ENCODE measurements at places on chromosomes 11 and 22.

- DNase-seq, result no peak
Observed at GRCh38 chr22:19463008-19463407, 15.5 kb upstream of the C22orf39 start.

- no peak for DNase-seq
Observed at GRCh38 chr22:43880541-43880991, 11.2 kb downstream of the PNPLA5 start.

DNA sequence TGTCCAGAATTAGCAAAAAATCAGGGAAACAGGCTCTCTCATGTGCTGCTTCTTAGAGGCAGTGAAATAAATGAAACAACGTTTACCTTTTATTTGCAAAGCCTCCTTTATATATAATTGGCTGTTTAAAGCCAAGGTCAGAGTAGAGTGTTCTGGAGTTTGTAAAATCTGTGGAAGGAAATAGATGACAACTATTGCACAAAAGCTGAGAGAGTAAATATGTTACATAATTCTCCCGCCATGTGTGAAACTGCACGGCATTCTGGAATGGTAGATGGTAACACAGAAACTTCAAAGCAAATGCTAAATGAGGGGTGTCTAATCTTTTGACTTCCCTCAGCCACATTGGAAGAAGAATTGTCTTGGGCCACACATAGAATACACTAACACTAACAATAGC is 51.5 kb upstream of the FGF3 start:
- DNase-seq, result no peak

DNA sequence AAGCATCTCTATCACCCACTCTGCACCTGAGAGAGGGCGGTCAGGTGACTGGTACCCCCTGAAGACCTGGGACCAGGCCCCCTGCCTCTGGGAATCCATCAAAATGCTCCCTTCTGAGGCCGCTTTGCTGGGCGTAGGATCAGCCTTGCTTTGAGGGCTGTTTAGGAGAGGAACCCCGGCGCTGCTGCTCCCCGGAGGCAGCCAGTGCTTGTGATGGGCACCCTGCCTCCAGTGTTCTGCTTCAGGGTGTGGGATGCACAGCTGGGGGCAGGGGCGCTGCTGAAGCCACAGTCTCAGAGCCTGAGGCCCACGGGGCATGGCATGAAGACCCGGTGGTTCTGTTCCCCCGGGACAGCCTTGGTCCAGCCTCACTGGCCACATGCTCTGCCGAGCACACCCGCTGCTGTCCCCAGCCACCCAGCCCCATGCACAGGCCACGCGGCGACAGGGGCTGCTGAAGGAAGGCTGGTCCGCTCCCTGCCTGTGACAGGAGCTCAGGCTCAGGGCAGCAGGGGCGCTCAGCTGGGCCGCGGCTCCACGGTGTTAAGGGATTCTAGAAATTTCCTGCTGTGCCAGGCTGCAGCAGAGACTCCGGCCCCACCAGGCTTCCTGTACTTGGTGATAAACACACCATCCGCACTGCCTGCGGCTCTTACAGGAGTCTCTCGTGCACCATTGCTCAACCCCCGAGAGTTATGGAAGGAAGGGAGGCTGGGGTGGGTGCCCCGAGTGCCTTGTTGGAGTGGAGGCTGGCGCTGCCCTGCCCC is 91.0 kb downstream of the KCNQ1 start:
- no peak for DNase-seq

- peak; percentile 70 for DNase-seq
Observed at GRCh38 chr11:9802291-9802861, 138.5 kb downstream of the SWAP70 start.

GRCh38 chr11:71311928-71312510 is 59.6 kb upstream of the SHANK2 start:
- no peak for DNase-seq

DNA sequence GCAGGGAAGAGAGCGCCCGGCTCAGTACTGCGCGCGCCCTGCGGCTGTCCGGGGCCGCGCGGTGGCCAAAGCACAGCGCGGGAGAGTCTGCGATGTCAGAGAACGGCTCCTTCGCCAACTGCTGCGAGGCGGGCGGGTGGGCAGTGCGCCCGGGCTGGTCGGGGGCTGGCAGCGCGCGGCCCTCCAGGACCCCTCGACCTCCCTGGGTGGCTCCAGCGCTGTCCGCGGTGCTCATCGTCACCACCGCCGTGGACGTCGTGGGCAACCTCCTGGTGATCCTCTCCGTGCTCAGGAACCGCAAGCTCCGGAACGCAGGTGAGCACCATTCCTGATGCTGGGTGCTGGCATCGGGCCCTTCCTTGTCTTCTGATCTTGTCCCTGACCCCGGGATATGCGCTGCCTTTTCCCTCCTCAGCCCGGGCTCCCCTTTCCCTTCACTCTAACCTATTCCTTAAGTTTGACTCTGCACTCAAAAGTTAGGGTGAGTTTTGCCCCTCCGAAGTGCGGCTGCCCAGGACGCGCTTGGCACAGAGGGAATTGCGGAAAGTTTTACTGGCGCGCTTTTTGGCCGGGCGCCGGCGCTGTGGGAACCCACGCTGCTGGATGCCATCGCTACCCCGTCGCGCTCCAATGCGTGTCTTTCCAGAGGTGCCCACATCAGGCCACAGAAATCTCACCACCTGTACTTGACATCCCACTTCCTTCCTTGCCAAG is at the start of gene MTNR1B:
Gene MTNR1B, plus strand, starts transcription at position 18 of the 714 bp plus-strand sequence. Its CDS starts 75 bp downstream, at position 93.
- DNase-seq, result no peak

DNA sequence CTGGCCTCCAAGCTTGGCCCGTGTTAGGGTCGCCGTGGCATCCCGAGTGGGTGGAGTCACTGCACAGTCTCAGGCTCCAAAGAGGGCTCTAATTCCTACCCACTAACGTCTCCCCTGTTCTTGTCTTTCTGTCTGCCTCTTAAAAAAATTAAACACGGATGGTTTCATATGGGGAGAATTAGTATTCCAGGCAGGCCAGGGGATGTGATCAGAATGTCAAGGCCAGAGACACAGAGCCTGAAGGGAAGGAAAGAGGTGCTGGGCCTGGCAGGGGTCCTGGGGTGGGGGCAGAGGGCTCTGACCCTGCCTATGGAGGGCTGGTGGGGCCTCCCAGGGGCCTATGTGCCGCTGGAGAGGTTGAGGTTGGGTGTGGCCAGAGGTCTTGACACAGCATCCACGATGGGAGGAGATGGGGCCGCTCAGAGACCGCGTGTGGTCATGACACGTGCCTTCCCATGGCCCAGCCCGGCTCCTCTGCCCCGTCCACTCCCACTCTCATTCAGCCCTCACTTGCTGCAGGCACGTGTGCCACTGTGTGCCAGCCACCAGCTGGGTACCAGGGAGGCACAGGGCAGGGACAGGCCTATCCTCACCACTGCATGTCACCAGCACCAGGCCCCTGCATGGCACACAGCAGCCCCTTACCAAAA is 56.5 kb downstream of the FLRT1 start:
- no peak for DNase-seq

DNA sequence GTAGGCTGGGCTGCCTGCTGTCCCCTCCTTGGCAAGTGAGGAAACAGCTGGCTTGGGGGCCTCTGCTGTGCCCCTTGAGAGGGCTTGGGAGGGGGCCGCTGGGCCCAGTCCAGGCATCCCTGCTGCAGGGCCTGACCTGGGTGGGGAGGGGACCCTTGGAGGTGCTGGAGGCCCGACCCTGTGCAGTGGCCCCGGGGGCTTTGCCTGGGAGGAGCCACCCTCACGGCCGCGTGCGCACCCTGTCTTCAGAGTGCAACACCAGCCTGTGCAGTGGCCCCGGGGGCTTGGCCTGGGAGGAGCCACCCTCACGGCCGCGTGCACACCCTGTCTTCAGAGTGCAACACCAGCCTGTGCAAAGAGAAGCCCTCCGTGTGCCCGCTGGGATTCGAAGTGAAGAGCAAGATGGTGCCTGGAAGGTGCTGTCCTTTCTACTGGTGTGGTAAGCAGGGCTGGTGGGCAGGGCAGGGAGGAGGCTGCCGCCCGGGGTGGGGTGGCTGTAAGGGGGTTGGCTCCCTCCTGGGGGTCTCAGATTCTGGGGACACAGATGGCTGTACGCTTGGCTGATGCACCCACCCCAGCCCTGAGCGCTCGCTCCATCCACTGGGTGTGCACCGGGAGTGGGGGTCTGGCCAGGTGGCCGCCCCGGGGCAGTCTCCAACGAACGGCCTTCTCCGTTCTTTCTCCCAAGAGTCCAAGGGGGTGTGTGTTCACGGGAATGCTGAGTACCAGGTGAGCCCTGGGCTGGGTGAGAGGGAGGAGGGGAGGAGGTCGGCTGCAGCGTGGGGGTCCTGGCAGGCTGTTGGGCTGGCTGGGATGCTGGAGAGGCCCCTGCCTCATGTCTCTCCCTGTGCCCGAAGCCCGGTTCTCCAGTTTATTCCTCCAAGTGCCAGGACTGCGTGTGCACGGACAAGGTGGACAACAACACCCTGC is 32.9 kb downstream of the MUC2 start:
- no peak for DNase-seq

GRCh38 chr11:82701847-82702520 is 31.7 kb downstream of the FAM181B start:
- no peak for DNase-seq

DNA sequence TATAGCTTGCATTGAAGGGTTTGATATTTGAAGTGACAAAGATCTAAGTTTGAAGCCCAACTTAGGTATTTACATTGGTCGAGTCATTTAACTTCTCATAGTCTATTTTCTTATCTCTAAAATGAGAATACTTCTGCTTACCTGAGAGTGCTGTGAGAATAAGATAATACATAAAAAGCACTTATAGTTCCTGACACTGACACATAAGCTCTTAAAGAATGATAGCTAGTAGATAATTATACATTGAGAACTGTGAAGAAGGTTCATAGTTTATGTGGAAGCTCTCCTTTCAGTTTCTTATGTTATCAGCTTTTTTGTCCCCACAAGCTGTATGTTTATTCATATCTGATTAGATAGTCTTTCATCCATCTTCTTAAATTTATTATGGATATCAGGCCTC is 4.8 kb downstream of the PPME1 start:
- DNase-seq, result no peak

- DNase-seq, result no peak
Observed at GRCh38 chr11:132712466-132712865, 819.8 kb downstream of the OPCML start.

DNA sequence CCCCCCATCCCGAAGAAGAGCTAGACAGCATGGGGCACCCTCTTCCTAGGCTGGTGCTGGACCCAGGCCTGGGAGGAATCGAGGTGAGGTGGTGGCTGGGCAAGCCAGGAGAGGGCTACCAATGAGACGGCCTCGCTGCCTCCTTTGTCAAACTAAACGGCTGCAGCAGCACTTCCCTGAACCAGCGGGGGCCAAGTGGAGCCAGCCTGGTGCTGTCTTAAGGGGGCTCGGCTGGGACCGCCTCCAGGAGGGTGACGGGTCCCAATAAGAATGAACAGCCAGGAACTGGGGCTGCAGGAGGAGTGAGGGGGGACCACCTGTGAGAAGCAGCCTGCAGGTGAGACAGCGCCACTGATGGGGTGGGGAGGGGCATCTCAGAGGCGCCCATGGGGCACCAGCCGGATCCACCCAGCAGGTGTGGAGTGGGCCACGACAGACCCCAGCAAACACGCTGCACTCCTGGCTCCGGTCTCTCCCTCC is 17.1 kb downstream of the IFT27 start:
- DNase-seq, result no peak

GRCh38 chr11:66974724-66975404 is at the start of gene C11orf86:
TSS of gene C11orf86 (plus strand) at chr11:66975304. CDS start at chr11:66975363, 59 bp downstream.
- no peak for DNase-seq

GRCh38 chr11:31655483-31655882 is 145.9 kb downstream of the ELP4 start:
- no peak for DNase-seq

DNA sequence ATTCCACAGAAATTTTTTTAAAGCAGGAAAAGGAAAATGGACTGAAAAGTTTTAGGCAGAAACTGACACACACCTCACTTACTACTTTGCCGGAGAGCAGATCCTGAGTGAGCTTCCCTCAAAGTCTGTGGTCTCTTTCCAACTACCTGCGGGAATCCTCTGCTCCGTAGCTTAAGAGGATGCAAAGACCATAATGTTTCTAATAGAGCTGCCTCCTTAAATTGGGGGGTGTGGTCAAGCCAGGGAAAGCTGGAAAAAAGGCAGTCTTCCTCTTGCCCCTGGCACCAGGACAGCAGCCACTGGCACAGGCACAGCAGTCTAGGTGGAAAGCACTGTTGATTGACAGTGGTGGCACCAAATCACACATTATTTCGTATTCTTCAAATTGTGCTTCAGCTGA is at the start of gene ETS1:
Gene ETS1, minus strand, starts transcription at position 144 of the 400 bp plus-strand sequence. CDS start 14,428 bp downstream, outside the sequence.
- no peak for DNase-seq

GRCh38 chr11:31797190-31798056 is 13.7 kb downstream of the PAX6 start:
- DNase-seq, result no peak

GRCh38 chr11:115244296-115244695 is 259.9 kb downstream of the CADM1 start:
- no peak for DNase-seq

- no peak for DNase-seq
Observed at GRCh38 chr11:15334766-15335165, 220.0 kb downstream of the INSC start.

GRCh38 chr22:44329179-44329796 is 16.5 kb upstream of the SHISAL1 start:
- no peak for DNase-seq

GRCh38 chr11:68033708-68034045 is 3.2 kb downstream of the NDUFS8 start:
- DNase-seq, result no peak

GRCh38 chr22:41909310-41910049 is 5.4 kb downstream of the SHISA8 start:
- no peak for DNase-seq

- DNase-seq, result no peak
Observed at GRCh38 chr11:100875521-100875869, 188.4 kb downstream of the ARHGAP42 start.

- DNase-seq, result no peak
Observed at GRCh38 chr11:111719379-111719778, 46.8 kb downstream of the PPP2R1B start.

- no peak for DNase-seq
Observed at GRCh38 chr22:33562501-33562900, 357.8 kb downstream of the LARGE1 start.

- no peak for DNase-seq
Observed at GRCh38 chr22:32951076-32951806, 106.9 kb downstream of the SYN3 start.

DNA sequence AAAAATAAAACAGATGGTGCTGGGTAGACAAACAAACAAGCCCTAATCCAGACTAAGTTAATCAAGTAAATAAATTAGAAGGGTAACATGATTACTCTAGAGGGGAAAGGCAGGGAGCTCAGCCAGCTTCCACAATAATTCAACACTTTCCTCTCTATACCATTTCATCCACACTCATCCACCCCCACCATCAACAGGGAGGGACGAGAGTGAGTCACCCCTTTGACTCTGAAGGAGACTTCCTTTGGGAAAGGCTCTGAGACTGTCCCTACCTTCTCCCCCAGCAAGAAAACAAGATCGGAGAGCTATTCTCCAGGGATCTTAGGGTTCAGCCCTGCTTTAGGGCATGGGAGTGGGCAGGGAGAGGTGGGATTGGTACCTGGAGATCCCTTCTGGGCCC is 33.1 kb downstream of the TRIM66 start:
- peak; percentile 7 for DNase-seq
